SIG-M5 (cell line): ENCODE measurements at places on chromosomes 2 and 18.

GRCh38 chr2:25146896-25147295, 21.5 kb downstream of the POMC start:
- DNase-seq: no peak

DNA sequence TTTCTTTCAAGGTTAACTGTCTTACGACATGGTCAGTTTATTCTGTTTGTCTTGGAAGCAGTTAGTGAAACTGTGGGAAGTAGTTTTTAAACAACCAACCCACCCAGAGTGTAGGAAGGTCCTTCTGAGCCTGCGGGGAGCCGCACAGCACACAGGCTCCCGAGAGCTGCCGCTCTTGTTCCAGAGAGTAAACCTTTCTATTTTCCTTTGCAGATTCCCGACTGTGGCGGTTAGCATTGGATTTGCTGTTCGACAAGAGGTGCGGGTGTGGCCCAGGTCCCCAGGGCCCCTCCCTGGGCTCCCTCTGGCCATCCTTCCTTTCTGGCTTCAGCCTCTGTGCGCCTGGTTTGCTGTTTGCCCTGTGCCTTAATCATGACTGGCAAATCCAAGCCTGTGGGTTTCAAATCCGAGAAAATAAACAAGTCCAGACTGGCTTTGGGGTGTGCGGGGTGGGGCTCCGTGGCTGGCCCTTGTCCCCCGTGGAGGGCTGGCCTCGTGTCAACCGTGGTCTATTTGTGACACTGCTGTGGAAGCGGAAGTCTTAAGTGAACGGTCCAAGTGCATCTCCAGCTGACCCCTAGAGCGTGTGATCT, 30.7 kb downstream of the IMPA2 start:
- DNase-seq: no peak

DNA sequence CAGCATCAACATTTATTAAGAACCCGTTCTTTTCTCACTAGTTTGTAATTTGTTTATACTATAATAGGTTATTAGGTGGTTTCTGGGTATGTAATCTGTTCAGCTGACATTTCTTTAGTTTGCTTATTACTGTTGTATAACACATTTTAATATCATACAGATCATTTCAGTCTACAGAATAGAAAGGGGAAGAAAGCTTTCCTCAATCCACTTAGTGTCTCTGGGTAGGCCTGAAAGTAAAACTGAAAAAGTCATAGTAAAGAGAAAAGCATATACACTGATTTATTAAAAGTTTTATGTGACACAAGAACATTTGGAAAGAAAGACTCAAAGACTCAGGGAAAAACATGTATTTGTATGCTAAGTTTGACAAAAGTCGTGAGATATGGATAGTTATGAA, 16.8 kb upstream of the KCNJ3 start:
- no peak for DNase-seq

- no peak for DNase-seq
These were observed 10.6 kb downstream of the PLEKHB2 start for GRCh38 chr2:131115752-131116151.

DNA sequence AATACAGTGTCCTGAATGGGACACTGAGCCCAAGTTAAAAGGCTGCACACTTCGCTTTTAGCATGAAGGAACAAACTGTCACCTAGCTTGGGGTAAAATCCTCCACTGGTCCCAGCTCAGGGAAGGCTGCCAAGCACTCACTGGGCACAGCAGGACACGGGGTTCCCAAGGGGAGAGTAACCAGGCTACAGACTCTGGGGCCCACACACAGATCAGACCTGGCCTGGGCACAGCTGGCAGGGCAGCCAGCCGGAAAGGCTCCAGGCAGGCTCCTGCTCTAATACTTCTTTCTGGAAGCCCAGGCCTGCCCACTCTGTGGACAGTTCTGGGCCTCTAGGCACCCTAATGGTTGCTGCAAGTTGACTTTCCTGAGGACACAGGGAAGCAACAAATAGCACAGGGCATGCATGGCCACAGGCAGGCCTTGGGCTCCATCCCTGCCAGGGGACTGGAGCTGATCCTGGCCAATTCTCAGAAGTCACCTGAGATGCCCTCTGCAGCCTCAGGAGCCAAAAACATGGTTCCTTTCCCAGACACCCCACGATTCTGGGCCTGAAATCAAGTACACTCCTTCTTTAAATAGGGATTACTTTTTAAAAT, 18.7 kb upstream of the SULT1C3 start:
- DNase-seq: no peak

DNA sequence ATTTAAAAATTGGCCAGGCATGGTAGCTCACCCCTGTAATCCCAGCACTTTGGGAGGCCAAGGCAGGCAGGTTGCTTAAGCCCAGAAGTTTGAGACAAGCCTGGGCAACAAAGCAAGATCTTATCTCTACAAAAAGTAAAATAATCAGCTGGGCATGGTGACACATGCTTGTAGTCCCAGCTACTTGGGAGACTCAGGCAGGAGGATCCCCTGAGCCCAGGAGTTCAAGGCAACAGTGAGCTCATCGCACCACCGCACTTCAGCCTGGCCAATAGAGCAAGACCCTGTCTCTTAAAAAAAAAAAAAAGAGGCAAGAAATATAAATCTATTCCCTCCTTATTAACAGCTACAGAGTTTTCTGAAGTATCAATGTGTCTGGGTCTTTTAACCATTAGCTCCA, 51.9 kb downstream of the ESCO1 start:
- no peak for DNase-seq

- DNase-seq: no peak
These were observed 500.3 kb downstream of the LRP1B start for GRCh38 chr2:141630407-141630930.

GRCh38 chr2:227057060-227057459, 106.9 kb downstream of the COL4A4 start:
- no peak for DNase-seq

- no peak for DNase-seq
These were observed 85.3 kb downstream of the CDC42EP3 start for GRCh38 chr2:37585982-37586621.

- no peak for DNase-seq
These were observed 397.5 kb downstream of the FIGN start for GRCh38 chr2:163338270-163338669.

GRCh38 chr2:159285433-159285832, 1.1 kb downstream of the WDSUB1 start:
- no peak for DNase-seq

- no peak for DNase-seq
These were observed 25.3 kb upstream of the SNTG2 start for GRCh38 chr2:925309-925708.

GRCh38 chr2:71812736-71813135, 334.9 kb downstream of the CYP26B1 start:
- no peak for DNase-seq

- DNase-seq: no peak
These were observed 58.4 kb downstream of the ATOH8 start for GRCh38 chr2:85812094-85812735.

- no peak for DNase-seq
These were observed 178.0 kb downstream of the DLGAP1 start for GRCh38 chr18:4276953-4277585.

GRCh38 chr2:151878204-151878603, 50.0 kb upstream of the ARL5A start:
- no peak for DNase-seq

- peak; percentile 43 for DNase-seq
These were observed 9.9 kb upstream of the SLC66A3 start for GRCh38 chr2:11145350-11145749.

- no peak for DNase-seq
These were observed 122.1 kb downstream of the PKP4 start for GRCh38 chr2:158578703-158579330.

DNA sequence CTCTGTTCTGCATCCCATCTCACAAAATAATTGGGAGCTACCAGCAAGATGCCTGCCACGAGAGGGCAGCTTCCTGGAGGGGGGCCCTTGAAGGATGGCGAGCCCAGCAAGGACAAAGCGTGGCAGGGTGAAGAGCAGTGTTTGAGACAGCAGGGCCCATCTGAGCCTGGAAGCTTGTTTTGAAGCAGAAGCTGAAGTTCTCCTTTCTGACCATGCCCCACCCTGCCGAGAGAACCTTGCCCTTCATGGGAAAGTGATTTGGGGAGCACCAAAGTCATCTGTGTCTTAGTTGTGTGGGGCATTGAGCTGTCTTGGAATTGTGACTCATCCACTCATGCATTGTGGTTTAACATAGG, 216.3 kb downstream of the BCL11A start:
- no peak for DNase-seq

DNA sequence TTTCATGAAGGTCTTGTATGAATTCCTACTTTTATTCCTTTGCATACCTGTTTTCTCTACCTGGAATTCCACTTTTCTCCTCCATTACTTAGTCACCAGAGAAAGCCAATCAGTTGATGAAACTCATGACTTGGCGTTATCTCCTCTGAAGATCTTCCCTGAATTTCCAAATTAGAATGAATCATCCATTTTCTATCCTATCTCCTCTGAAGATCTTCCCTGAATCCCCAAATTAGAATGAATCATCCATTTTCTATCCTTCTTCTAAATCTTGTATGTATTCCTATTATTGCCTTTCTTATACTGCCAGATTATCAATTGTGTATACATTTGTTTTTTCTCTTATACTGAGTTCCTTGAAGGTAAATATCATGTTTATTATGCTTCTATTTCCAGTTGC, 440.4 kb downstream of the CCDC85A start:
- no peak for DNase-seq

- no peak for DNase-seq
These were observed 47.7 kb downstream of the TTC21B start for GRCh38 chr2:165905854-165906253.

DNA sequence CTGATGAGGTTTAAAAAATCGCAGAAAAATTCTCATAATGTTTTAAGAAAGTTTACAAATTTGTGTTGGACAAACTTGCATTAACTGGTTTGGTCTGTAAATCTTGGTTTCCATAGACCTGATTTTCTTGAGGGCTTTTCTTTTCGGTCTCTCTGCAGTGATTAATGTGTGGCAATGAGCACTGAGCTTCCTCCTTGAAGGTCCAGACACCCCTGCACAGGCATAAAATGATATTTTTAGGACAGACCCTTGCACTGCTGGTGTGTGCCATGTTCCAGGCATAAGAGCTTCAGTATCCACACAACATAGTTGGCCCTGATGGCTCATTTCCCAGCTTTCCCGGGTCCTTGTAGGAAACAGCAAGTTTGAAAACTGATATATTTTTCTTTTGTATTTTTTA, 33.7 kb downstream of the MRPL33 start:
- no peak for DNase-seq

GRCh38 chr2:216463148-216463547, 35.5 kb upstream of the RPL37A start:
- DNase-seq: no peak

GRCh38 chr2:64858541-64859311, 130.5 kb upstream of the SLC1A4 start:
- DNase-seq: no peak

GRCh38 chr2:177192788-177193187, 19.8 kb upstream of the HNRNPA3 start:
- DNase-seq: no peak

GRCh38 chr2:16700551-16701259, 35.1 kb upstream of the CYRIA start:
- no peak for DNase-seq

DNA sequence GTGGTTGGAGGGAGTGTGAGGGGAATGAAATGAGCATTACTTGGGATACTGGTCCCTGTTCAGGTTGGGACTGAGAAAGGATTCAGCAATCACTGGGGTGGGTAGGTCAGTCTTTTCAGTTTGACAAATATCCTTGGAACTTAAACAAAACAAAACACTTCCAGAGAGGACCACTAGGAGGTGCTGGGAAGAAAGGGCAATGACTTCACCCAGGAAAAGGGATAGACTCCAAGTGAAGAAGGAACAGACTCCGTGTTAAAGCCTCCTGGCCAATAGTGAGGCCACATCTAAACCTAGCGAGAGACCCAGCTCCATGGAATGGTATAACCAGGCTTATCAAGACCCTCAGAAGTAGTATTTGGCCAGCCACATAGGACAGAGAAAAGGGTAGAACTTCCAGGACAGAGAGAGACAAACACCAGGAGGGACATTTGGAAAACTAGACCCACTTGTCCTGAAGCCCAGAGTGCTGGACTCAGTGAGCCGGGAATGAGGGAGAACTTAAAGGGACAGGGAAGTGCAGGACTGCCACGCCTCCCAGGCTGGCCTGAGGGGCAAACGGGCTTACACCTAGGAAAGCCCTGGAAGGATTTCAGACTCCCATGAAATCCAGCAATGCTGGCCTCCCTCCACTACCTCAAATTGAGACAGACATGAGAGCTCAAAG, 19.6 kb upstream of the KCNG3 start:
- DNase-seq: no peak

DNA sequence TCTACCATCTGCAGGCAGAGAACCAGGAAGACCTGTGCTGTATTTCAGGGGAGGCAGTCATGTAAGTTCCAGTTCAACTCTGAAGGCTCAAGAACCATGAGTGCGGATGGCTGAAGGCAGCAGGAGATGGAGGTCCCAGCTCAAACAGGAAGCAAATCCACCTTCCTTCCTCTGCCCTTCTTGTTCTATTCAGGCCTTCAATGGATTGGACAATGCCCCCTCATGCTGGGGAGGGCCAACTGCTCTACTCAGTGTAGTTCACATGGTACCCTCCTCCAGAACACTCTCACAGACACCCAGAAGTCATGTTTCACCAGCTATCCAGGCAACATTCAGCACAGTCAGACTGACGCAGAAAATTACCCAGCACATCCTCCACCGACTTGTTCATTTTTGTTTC, 39.1 kb upstream of the RAB31 start:
- no peak for DNase-seq

- DNase-seq: no peak
These were observed 55.7 kb downstream of the ACSL3 start for GRCh38 chr2:222916229-222917197.

DNA sequence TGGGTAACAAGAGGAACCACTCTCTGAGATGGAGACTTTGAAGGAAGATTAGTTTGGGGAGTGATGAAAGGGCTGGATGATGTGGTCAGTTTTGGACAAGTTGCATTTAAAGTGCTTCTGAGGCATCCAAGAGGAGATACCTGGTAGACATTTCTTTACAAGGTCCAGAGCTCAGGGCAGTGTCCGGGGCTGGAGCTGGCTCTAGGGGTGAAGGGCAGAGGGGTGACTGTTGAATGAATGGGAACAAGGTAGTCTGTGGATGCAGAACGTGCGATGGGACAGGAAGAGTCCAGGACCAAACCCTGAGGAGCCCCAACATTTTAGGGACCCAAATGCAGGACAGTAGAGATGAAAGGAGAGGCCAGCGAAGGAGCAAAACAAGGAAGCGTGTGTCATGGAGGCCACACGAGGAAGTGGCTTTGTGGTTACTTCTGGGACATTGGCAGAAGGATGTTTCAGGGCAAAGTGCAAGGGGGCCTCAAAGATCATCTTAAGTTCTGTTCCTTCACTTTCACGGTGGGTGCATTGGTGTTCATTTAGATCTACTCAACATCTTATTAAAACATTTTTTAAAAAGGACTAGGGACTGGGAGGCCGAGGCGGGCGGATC, 13.6 kb upstream of the GPR35 start:
- no peak for DNase-seq
